Cortex of kidney (tissue), 1 donor: ENCODE measurements at places on chromosomes 1 and 21.

DNA sequence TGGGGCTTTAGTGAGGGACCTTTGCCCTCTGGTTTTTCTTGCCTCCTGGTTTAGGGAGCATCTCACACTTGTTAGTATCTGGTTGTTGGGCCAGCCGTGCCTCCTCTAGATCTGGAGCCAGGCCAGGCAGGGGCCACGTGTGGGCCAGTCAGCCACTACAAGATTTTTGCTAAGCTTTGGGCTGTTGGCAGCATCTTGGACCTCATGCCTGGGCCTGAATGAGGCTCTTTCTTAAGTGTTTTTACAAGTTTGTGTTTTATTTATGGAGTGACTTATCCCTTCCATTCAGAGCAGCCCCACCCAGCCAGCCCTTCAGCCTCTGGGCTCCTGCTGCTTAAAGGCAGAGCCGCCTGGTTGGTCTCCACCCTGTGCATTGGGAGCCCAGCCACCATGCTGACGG lies 1.6 kb upstream of the SH3BGRL3 start:
- DNase-seq, result no peak

DNA sequence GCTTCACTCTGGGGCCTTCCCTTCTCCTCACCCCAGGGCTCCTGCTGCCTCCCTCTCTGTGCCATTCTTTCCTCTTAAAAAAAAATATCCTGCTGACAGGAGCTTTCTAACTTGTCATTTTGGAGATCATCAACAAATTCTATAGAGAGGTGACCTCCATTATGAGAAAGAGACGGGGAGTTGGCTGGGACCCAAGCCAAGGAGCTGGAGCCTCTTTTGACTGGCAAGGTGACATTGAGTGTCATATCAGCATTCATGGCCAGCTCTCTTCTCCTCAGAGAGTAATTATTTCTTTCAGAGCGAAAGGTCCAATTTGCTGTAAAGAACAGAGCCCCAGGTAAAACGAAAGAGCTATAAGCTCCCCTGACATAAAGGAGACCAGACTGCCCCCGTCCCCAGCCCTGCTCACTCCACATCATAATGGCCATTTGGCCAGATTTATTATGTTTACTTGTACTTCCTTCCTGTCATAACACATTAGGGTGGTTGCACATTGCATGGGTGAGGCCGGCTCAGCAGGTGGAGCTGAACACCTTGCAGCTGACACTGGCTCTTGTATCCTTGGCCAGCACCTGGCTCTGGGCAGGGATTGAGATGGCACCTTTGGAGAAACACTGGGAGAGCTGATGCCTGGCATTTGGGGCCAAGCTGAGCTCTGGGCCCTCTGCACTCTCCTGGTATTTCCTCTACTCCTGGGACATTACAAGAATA lies 404.0 kb upstream of the VAMP3 start:
- no peak for DNase-seq

GRCh38 chr1:22127731-22128130 lies 15.2 kb downstream of the WNT4 start:
- DNase-seq, result no peak

GRCh38 chr1:101141376-101141775 lies 95.4 kb upstream of the S1PR1 start:
- DNase-seq, result no peak

DNA sequence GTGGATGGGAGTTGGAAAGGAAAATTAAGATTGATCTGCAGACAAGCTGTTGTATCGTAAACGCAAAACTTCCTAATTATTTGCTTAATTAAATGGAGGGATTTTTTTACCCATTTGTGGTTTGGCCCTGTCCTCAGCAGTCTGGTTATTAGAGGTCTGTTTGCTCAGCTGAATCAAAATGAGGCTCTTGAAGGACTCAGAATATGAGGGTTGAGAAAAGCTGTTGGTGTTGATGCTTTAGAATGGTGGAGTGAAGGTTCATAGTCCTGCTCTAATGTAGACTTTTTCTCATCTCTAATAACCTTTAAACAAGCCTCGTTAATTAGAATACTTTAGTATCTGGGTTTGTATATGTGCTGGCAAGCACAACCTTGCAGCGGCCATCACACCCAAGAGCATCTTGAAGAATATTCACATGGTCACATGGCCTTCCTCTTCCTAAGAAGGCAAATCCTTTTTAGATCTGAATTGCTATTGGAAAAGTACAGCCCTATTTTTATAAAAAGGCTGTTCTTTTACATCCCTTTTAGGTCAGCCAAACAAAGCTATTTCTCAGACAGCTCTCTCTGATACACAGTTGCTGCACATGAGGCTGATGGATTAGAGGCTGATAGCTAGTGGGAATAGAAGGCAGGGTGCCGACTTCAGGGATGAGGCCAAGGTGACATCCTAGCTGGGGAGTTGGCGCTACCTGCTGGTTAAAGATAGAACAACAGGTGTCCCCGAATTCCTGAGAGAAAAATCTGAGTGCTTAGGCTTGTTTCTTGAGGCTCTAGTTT lies 53.8 kb downstream of the MACF1 start:
- no peak for DNase-seq

GRCh38 chr1:22208973-22209378 lies 66.1 kb upstream of the WNT4 start:
- no peak for DNase-seq

DNA sequence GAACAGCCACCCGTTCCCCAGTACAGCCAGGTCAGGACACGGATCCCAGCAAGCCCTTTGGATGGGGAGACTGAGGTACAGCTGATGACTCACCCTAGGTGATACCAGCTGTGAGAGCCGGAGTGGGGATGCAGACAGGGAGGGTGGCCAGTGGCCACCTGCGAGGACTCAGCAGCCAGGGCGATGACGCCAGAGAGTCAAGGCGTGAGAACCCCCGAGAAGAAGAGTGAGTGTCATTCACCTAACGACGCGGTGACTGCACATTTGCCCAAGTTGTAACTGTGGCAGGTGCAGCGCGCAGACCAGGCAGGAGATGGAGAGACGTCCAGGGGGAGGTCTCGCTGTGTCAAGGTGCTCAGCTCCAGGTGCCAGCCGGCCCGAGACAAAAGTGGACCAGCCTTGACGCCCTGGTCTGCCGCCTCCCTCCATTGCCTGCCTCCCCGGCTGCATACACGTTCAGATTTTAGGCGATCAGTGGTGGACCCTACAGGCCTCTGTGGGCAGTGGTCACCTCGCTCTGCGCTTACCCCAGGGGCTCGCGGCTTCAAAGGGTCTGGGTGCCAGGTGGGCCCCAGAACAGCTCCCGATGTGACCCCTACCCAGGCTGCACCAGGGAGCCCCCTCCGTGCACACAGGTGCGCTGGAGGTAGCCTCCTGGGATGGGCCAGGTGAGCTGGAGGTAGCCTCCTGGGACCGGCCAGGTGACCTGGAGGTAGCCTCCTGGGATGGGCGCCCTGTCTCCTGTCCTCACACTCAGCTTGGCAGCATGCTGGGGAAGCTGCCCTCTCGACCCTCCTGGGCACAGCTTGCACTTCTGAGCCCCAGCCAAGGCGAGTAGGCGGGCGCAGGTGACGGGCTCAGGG lies 11.9 kb downstream of the LRRC3 start:
- no peak for DNase-seq

GRCh38 chr1:101317590-101317989 lies 80.8 kb downstream of the S1PR1 start:
- DNase-seq, result no peak

DNA sequence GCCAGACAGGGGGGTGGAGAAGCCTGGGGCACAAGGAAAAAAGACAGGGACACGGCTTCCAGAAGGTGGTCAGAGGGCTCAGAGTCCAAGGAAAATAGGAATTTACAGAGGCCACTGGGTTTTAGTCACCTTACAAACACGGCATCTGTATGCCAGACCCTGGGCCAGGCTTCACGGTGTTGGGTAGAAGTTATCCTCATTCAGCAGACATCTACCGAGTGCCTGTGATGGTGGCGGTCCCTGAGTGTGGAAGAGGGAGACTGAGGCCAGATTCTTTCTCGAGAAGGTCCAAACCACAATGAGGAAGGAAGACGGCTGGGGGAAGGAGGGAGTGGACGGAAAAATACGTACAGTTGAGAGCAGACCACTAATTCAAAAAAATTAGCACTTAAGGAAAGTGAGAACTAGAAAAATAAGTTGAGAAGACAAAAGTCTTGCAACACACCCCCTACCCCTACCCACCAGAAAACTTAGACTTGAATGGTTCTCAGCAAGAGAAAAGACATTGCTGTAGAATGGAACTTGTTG lies 864 bp upstream of the BTG2 start:
- no peak for DNase-seq

- DNase-seq, result no peak
Observed at GRCh38 chr1:98910827-98911226, 93.8 kb downstream of the PLPPR5 start.

- no peak for DNase-seq
Observed at GRCh38 chr1:3803905-3804626, 7.8 kb upstream of the LRRC47 start.

- no peak for DNase-seq
Observed at GRCh38 chr1:114700036-114700600, 4.8 kb upstream of the AMPD1 start.

GRCh38 chr21:41536827-41537103 lies 28.8 kb upstream of the TMPRSS2 start:
- DNase-seq, result no peak

DNA sequence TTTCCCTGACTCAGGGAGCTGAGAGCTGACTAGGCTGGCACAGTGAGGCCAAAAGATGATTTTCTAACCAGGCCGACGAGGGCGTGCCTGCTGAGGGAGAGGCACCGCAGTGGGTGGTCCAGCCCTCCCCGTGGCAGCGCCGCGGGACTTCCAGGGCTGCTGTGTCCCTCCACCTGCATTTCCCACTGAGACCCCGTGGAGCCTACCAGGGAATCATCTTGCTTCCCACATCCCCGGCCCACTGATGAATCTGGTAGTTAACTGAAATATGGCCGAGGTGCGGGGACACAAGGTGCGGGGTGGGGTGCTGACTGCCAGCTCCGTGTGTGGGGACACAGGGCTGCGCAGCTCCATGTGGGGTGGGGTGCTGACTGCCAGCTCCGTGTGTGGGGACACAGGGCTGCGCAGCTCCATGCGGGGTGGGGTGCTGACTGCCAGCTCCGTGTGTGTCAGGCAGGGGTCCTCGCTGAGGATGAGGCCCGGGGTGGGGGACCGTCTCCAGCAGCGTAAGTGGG lies 10.4 kb downstream of the WRAP73 start:
- no peak for DNase-seq

DNA sequence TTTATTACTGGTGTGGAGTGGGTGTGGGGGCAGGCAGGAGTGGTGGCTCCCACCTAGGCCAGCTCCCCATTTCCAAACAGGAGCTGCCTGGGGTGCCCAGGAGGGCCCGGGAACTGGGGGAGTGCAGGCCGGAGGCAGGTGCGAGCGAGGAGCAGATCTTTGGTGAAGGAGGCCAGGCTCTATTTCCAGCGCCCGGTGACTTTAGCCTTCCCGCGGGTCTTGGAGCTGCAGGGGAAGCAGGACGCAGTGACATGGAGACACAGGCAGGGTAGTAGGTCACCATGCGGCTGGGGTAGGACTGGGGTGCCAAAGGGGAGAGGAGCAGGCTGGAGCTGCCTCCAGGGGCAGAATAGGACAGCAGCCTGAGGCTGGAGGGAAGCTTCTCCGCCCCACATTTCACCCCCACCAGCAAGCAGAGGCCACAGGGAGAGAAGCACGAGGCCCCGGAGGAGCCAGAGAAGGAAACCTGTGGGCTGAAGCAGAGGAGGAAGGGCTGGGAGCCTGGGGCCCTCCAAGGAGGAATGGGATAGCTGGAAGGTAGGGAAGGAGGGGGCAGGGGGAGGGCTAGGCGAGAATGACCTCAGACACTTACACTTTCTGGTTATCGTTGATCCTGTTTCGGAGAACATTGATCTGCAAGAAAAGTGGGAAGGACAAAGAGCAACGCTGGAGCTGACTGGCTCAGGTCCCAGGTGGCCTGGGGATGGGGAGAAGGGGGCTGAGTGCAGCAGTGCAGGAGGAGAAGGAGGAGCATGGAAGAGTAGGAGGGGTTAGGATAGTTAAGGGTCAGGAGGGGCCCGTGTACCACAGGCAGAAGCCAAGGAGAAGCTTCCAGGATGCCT lies 18.2 kb downstream of the TNNT2 start:
- no peak for DNase-seq

DNA sequence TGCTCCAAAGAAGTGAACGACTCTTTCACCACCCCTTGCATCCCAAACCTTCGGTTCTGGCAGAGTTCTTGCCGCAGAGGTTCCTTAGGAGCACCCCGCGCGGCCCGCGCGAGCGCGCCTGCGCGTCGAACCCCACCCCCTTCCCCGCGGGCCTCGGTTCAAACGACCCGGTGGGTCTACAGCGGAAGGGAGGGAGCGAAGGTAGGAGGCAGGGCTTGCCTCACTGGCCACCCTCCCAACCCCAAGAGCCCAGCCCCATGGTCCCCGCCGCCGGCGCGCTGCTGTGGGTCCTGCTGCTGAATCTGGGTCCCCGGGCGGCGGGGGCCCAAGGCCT lies at the start of gene C1orf56:
C1orf56 (plus strand) TSS at position 161 of the 334 bp plus-strand sequence; CDS start at position 258, 97 bp downstream.
- DNase-seq, result peak; percentile 28

DNA sequence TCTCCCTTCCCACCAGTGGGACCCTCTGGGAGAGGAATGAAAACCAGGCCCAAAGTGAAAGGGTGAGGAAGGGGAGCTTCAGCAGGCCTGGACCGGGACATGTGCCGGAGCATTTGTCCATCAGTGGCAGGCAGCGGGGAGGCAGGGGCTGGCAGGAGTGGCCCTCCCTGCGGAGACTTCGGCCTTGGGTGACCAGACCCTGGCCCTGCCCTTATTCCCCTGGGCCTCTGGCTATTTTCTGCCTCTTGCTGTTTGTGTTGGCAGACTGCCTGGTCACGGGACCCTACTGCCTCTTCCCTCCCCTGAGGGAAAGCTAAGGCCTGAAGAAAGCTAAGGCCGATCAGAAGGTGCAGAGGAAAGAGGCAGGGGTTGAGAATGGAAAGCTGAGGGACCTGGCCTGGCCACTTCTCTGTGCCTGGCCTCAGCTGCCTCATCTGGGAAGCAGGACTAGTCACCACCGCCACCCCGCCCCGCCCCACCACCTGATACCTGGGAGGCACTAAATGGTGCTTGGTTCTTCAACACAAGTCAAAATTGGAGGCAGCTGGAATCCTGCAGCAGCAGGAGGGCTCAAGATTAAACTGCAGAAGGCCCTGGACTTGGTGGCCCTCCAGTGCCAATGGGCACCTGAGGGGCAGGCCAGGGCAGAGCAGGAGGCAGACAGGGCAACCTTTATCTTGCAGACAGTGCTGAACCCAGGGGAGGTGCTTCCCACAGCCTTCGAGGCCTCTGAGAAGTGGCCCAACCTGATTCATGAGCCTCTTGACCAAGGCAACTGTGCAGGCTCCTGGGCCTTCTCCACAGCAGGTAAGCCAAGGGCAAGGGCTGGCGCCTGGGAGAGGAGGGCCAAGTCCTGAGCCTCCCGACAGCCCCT lies 7.9 kb downstream of the TINAGL1 start:
- DNase-seq, result no peak

GRCh38 chr1:41900603-41901444 lies 17.9 kb downstream of the HIVEP3 start:
- DNase-seq, result no peak

GRCh38 chr1:167196166-167196565 lies 24.5 kb upstream of the POU2F1 start:
- no peak for DNase-seq

GRCh38 chr1:209029737-209030136 lies 553.8 kb upstream of the CAMK1G start:
- no peak for DNase-seq

GRCh38 chr1:185245466-185245865 lies 71.6 kb downstream of the IVNS1ABP start:
- no peak for DNase-seq

GRCh38 chr1:230425252-230426091 lies 660 bp downstream of the PGBD5 start:
- DNase-seq, result no peak
